ENCODE measurements at places on chromosomes 7 and 10. TPM values are rescaled to one million over a fixed set of nuclear protein-coding genes. Genes with fewer than 3 reads are reported as not detected.

ZNF107 gene
- 18.5 TPM for total RNA-seq

GRCh38 chr10:4351723-4352413 is 474.1 kb upstream of the AKR1E2 start:
- peaks cover 5% of the 10 kb centered on the region for H3K27me3 ChIP-seq
- H3K36me3 ChIP-seq: no peaks in the 10 kb centered on the region
- no peak for DNase-seq
- no peak overlapping the region for H3K4me3 ChIP-seq
- H3K27ac ChIP-seq: no peak overlapping the region

DNA sequence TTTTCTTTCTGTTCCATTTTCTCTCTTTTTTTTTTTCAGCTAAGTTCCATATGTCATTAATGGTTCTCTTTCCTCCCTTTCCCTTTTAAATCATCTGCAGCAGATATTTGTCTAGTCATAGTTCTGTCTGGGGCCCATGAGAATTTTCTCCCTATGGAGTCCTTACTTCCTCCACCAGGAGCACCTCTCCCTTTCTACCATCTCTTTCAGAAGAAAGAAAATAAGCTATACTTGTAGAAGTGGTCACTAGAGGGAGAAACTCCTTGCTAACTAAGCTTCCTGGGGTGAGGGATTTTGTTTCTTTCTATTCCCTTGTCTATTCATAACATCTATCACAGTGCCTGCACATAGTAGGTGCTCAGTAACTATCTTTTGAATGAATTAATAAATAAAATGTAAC is 230.2 kb upstream of the HPS1 start:
- no peak for DNase-seq
- no peak overlapping the region for H3K4me3 ChIP-seq
- H3K27me3 ChIP-seq: peaks cover 7% of the 10 kb centered on the region
- no peak overlapping the region for H3K27ac ChIP-seq
- H3K36me3 ChIP-seq: no peaks in the 10 kb centered on the region
- no peaks in the 10 kb centered on the region for H3K4me1 ChIP-seq

DNA sequence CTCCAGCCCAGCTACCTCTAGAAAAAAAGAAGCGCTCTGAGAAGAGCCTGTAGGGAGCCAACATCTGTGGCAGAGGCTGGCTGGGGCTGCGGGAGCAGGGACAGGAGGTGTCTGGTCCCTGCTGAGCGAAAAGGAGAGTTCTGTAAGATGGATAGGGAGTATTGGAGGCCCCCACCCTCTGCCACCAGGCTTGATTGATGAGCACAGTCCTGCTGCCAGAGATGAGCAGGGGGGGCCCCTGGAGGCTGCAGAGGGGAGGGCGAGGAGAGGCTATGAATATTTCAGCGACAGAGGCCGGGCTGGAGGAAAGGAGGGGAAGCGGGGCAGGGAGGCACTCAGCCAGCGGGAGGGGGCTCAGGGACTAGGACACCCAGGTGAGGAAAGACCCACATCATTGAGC is 44.5 kb upstream of the HSPB1 start:
- H3K36me3 ChIP-seq: no peaks in the 10 kb centered on the region
- no peak overlapping the region for H3K4me3 ChIP-seq
- no peak overlapping the region for H3K27ac ChIP-seq
- peaks cover 17% of the 10 kb centered on the region for H3K27me3 ChIP-seq

DNA sequence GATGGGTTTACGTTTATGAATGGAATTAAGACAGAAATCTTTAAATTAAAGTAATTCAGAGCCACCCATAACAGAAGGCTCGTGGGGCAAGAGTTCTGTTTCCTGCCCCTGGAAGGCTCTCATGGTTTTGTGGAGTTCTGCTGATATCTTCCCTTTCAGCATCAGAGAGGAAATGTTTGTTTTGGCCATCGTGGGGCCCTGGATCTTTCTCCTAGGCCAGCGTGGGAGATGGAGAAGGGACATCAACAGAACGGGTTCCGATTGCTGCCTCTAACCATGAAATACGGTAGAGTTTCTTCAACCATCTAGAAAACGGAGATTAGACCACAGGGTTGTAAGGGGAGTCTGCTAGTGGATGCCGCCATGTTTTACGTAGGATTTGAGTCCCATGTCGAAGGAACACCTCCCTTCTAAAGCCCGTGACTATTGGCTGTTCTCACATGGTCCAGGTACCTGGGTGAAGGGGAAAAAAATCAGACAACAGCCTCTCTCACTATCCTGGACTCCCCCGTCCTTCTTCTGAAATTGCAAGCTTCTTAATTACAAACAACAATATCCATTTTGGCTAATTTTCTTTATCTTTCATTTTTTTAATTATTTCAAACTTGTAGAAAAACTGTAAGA is 169.1 kb upstream of the CELF2 start:
- DNase-seq: no peak
- no peaks in the 10 kb centered on the region for H3K36me3 ChIP-seq
- H3K27ac ChIP-seq: no peak overlapping the region
- H3K4me1 ChIP-seq: no peaks in the 10 kb centered on the region
- H3K27me3 ChIP-seq: peaks cover 11% of the 10 kb centered on the region
- no peak overlapping the region for H3K4me3 ChIP-seq

DNA sequence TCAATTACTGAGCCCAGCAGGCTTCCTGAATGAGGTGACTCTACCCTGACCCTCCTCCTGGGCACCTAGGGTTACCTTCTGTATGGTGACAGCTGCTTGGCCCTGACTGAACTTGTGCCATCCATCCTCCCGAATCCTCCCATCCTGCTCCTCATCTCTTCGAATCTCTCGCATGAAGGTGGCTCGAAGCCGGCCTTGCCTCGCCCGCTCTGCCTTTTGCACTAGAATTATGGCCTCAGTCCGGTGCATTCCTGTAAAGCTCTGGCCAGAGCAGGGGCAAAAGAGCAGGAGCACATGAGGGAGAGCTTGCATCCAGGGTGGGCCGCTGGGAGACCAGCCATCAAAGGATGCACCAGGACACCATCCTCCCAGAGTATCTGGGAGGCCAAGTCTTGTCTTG is 7.5 kb downstream of the H2BK1 start:
- H3K27me3 ChIP-seq: peaks cover 15% of the 10 kb centered on the region
- no peak overlapping the region for H3K4me3 ChIP-seq
- H3K36me3 ChIP-seq: no peaks in the 10 kb centered on the region

- no peak overlapping the region for H3K27ac ChIP-seq
- no peaks in the 10 kb centered on the region for H3K4me1 ChIP-seq
Observed at GRCh38 chr7:151570366-151570915, 50.7 kb upstream of the RHEB start.

HOXA5 gene
- total RNA-seq: not detected

DNA sequence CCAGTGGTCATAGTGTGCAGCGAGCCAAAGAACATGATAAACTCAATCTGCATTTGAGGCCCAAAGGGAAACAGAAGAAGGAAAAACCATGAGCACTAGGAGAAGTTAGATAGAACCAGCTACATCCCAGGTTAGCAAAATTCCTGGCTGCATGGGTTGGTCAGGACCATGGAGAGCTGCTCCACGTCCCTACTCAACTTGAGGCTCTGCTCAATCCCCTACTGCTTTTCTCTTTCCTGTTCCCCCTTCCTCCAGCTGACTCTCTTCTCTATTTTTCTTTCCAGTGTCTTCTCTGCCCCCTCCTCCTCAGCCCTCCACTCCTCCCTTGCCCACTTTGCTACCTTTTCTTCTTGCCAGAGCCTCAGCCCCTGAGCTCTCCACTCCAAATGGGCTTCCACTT is 21.9 kb upstream of the VSIR start:
- no peak overlapping the region for H3K27ac ChIP-seq
- DNase-seq: no peak
- no peaks in the 10 kb centered on the region for H3K27me3 ChIP-seq
- H3K4me3 ChIP-seq: no peak overlapping the region

C10orf67 gene
- total RNA-seq: 0.39 TPM

DNA sequence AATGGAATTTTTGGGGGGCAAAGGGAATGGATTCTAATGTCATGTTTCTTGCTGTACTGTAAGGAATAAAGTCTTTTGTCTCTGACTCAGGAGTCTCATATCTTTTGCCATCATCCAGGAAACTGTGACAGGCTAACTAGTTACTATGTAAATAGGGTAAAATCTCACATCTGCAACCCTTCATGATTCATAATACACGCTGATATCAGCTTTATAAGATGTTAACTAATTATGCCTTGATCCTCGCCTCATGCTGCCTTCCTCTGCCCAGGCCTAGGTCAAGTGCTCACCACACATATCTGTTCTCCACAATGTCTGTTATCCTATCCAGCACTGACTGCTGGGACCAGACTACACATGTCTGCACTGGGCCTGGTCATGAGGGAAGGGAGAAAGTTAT is 81.3 kb upstream of the CXCL12 start:
- H3K4me3 ChIP-seq: no peak overlapping the region
- H3K4me1 ChIP-seq: no peaks in the 10 kb centered on the region
- peaks cover 10% of the 10 kb centered on the region for H3K27me3 ChIP-seq
- no peaks in the 10 kb centered on the region for H3K36me3 ChIP-seq

ABCB4 gene
- total RNA-seq: 0.07 TPM

DNA sequence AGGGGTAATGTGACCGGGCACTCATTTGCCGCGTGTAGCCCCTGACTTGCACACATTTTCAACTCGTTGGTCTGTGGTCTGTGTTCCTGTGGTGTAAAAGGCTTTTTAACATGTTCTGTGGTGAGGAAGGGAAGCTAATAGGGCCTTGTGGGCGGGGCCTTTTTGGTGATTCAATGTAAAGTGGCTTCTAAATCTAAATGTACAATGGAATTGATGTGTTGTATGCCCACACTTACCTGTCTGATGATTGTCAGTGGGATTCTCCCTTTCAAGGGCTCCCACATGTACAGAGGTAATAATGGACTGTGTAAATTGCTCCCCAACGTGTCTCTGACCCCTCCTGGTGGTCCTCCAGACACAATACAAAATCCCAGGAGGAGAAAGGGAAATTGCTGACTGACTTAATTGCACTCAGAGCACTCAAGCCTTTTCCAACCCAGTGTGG is 43.1 kb upstream of the GATAD1 start:
- DNase-seq: peak; percentile 64
- peak overlapping the region; percentile 2 for H3K27ac ChIP-seq

GRCh38 chr10:133229265-133230043 is 563 bp upstream of the UTF1 start:
- H3K36me3 ChIP-seq: no peaks in the 10 kb centered on the region
- H3K4me3 ChIP-seq: peak overlapping the region; percentile 40
- H3K4me1 ChIP-seq: peaks cover 19% of the 10 kb centered on the region
- DNase-seq: no peak
- no peak overlapping the region for H3K27ac ChIP-seq

DNA sequence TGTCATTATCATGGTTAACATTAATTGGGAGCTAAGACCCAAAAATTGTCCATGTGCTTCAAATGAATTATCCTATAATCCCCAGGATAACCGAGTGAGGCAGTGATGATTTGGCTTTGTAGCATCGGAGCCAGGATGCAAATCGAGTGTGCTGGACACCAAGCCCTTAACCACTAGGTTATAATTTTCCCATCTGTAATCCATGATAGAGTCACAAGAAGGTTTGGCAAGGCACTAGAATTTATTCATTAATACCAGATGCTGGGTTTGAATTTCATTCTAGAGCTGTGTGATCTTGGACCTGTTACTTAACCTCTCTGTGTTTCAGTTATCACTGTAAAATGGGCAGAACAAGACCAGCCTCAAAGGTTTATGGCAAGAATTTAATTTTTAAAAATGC is 21.0 kb upstream of the ITGB1 start:
- no peak overlapping the region for H3K27ac ChIP-seq
- no peak overlapping the region for H3K4me3 ChIP-seq

DNA sequence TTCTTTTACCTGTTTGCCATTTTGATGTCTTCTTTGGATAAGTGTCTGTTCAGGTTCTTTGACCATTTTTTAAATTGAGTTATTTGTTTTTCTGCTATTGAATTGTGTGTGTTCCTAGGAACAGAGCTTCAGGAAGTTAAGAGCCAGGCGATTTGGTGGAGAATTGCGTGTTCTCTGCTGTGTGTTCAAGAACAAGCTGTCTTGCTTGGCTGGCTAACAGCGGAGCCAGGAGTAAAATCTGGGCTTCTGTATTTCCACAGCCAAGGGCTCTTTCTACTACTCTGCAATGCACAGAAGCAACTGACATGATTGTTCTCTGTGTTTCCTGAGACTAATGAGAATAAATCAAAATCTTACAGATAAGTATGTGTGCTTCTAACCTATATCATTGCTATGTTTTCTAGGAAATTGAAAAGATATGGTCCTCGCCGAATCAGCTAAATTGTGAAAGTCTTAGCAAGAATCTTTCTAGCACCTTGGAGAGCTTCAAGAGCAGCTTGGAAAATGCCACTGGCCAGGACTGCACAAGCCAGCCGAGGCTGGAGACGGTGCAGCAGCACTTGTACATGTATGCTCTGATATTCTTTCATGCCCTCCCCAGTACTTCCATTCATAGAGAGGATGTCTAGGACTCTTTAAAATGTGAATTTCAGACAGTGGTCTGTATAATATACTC is 124.2 kb downstream of the ABCA13 start:
- no peaks in the 10 kb centered on the region for H3K36me3 ChIP-seq
- H3K4me3 ChIP-seq: no peak overlapping the region
- peaks cover 35% of the 10 kb centered on the region for H3K4me1 ChIP-seq

DNA sequence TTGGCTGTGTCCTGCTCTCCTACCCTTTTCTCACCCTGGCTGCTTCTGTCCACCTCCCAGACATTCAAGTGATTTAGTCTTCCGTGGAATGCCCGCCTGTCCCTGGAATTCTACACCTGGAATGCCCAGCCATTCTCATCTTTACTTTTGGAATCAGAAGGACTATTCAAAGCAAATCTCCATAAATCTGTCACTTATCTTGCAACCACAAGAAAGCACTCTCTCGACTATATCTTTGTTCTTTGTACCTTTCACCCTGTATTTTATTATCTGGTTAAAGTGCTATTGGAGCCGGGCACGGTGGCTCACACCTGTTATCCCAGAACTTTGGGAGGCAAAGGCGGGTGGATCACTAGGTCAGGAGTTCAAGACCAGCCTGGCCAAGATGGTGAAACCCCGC is 79.3 kb upstream of the KMT2E start:
- H3K36me3 ChIP-seq: no peaks in the 10 kb centered on the region
- no peak overlapping the region for H3K4me3 ChIP-seq
- H3K4me1 ChIP-seq: peaks cover 25% of the 10 kb centered on the region
- DNase-seq: no peak

- no peak overlapping the region for H3K27ac ChIP-seq
Observed at GRCh38 chr10:70659306-70659705, 13.0 kb upstream of the ADAMTS14 start.

EMX2 gene
- total RNA-seq: not detected

GRCh38 chr7:28533731-28534531 is 121.6 kb downstream of the CREB5 start:
- no peak for DNase-seq
- H3K36me3 ChIP-seq: no peaks in the 10 kb centered on the region
- H3K4me1 ChIP-seq: no peaks in the 10 kb centered on the region
- H3K27ac ChIP-seq: no peak overlapping the region
- peaks cover 7% of the 10 kb centered on the region for H3K27me3 ChIP-seq
- no peak overlapping the region for H3K4me3 ChIP-seq

DNA sequence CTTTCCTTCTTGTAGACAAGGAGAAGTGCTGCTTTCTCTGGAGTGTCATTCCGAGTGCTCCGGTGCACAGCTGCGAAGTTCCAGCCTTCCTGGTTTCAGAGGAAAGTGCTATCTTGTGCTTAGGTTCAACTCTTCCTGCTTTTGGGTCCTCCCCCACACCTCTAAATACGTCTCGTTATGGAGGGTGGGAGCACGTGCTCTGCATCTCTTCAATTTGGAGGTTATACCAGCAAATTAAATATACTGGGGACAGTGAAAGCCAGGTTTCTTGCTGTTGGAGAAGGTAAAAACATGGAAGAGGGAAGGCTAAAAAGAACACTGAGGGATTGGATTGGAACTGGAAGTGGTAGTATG is 2.4 kb upstream of the ESYT2 start:
- H3K27ac ChIP-seq: no peak overlapping the region
- no peak for DNase-seq
- H3K36me3 ChIP-seq: peaks cover 8% of the 10 kb centered on the region
